ENCODE measurements at places on chromosomes 2 and 18. TPM values are rescaled to one million over a fixed set of nuclear protein-coding genes. Genes with fewer than 3 reads are reported as not detected.

The AKAIN1 gene
- not detected for total RNA-seq

The GKN1 gene
- not detected for total RNA-seq

The THAP4 gene
- total RNA-seq: 25.9 TPM

DNA sequence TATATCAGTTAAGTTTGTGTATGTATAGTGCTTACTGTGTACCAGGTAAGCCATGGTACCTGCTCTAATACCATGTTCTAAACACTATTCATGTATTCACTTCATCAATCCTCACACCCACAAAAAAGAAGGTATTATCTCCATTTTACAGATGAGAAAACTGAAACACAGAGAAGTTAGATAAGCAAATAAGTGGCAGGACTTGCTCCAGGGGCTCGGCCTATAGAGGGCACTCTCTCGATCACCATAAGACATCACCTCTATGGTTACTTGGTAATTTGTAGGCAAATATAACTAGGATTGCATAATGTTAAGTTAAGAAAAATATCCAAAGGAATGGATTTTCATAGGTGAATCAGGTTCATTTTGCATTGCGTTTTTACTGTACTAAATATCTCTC lies 118.1 kb upstream of the FN1 start:
- DNase-seq: no peak

- no peak for DNase-seq
Measured at GRCh38 chr18:74456017-74456348, 1.1 kb downstream of the DIPK1C start.
